G401 (cell line): ENCODE measurements at places on chromosomes 7 and 10. TPM values are rescaled to one million over a fixed set of nuclear protein-coding genes. Genes with fewer than 3 reads are reported as not detected.

GRCh38 chr10:10479465-10479864 is 538.2 kb upstream of the CELF2 start:
- DNase-seq: no peak

DNA sequence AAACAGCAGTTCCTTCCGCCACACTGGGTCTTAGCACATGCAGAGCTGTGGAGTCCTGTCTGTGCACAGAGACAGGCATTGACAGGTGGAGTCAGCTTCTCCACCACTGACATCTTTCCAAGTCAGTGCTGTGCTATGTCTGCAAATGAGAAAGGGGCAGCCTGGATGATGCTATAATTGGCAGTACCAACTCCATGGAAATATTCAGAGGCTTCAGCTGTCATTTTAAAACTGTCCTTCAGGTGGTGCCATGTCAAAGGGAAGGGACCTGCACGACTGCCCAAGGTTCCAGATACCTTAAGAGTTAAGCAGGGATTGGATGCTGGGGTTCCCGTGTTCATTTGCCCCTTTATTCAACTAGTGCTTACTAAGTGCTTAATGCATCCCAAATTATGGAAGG is 258.0 kb upstream of the PRKCQ start:
- DNase-seq: peak; percentile 19

SPDYE2B gene
- total RNA-seq: not detected in 2 replicates

DNA sequence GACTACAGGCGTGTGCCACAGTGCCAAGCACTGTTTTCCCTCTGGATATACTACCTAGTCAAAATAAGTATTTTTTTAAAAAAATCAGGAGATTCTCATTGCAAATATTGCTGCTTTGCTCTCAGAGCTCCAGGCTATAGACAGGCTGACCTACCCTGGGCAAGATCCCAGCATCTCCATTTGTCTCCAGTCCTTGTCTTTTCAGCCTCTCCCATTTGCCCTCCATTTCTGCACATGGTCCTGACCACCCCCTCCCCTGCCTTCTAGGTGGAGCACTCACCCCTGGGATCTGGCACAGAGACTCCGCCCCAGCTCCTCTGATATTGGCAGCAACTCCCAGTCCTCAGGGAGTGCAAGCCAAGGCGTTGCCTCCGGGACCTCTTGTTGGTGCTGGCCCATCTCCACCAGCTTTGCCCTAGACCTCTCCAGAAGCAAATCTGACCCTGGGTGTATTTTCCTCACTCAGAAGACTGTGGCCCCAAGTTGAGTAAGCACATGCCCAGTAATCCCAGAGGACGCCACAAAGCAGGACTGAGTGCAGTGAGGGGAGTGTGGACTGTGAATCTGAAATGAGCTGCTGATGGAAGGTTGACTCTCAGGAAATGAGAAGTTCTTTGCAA is 120.6 kb downstream of the MTPAP start:
- no peak for DNase-seq

GRCh38 chr10:33655165-33655815 is 320.8 kb upstream of the NRP1 start:
- DNase-seq: no peak

DNA sequence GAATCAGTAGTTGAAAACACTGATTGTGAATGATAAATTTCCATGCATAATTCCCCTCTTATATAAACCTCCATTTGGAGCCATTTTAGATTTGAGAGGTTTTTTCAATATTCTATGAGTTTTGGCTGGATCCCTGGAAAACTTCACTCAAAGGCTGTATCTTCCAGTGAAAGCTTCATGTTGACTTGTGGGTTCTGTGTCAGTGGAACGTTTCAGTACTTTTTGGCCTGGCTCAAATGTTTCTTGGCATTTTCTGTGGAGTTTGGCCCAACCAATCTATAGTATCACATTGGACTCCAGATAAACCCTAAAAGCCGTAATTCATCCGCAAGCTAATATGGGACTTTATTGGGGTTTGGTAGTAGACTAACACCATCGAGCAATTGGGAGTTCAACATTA is 172.6 kb upstream of the PRPS1L1 start:
- no peak for DNase-seq

ENTPD7 gene
- 8.4 and 17.0 TPM in 2 replicates for total RNA-seq

WEE2 gene
- total RNA-seq: not detected in 2 replicates

CRTAC1 gene
- 0.10 TPM in 1 of 2 replicates, not detected in the other for total RNA-seq

- DNase-seq: peak; percentile 33
Observed at GRCh38 chr10:50605269-50605950, 18.3 kb downstream of the SGMS1 start.

- DNase-seq: no peak
Observed at GRCh38 chr10:116779076-116779687, 36.8 kb upstream of the HSPA12A start.

GRCh38 chr7:30278376-30278775 is 6.0 kb upstream of the ZNRF2 start:
- DNase-seq: no peak

GDF10 gene
- total RNA-seq: not detected in 2 replicates

DNA sequence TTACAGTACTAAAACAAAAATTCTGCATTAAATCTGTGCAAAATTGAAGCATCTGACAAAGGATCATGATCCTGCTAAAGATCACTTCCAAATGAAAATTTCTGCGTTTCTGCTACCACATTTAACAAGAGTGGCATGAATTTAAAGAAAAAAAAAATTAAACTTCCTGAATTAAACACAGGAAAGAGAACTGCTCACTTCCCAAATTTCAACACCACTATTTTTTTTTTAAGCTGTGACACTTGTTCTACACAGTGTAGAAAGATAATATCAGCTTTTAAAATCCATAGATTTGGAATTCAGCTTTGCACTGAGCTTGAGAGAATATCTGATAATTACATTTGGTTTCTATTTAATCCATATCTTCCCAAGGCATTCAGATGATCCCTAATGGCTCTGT is 73.6 kb downstream of the EPC1 start:
- no peak for DNase-seq

DNA sequence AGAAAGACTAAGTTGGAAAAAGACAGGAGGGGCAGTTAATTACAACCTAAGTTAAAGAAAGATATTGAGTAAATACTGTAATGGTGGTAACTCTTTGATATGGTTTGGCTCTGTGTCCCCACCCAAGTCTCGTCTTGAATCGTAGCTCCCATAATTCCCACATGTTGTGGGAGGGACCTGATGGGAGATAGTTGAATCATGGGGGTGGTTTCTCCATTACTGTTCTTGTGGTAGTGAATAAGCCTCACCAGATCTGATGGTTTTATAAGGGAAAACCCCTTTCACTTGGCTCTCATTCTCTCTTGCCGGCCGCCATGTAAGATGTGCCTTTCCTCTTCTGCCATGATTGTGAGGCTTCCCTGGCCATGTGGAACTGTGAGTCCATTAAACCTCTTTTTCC is 143.8 kb downstream of the GRK5 start:
- no peak for DNase-seq

DNA sequence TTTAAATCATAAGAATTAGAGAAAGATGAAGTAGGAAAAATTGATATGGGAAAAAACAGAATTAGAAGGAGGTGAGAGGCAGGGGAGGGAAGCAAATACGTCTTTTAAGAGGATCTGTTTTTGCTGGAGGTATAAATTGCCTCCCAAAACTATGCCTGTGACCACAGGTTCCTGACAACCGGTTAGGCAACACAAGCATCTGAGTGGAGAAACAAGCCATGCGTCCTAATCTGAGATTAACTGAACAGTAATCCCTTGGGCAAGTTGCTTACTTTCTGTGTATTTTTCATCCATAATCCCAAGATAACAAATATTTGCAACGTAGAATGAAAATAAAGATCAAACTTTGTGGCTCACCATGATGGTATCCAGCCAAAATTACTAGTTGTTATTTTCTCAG is 149.2 kb downstream of the C1GALT1 start:
- DNase-seq: no peak

GRCh38 chr7:47783456-47784223 is 164.6 kb downstream of the PKD1L1 start:
- peak; percentile 37 for DNase-seq

SFRP5 gene
- not detected in 2 replicates for total RNA-seq

GRCh38 chr7:24936121-24936824 is 43.7 kb downstream of the OSBPL3 start:
- DNase-seq: no peak

CHN2 gene
- total RNA-seq: not detected in 2 replicates

- DNase-seq: no peak
Observed at GRCh38 chr10:104349623-104350126, 4.0 kb upstream of the CFAP58 start.

- DNase-seq: no peak
Observed at GRCh38 chr10:129446183-129446581, 20.9 kb upstream of the MGMT start.

UFSP1 gene
- 2.5 and 3.6 TPM in 2 replicates for total RNA-seq

SDK1 gene
- not detected in 2 replicates for total RNA-seq

DNA sequence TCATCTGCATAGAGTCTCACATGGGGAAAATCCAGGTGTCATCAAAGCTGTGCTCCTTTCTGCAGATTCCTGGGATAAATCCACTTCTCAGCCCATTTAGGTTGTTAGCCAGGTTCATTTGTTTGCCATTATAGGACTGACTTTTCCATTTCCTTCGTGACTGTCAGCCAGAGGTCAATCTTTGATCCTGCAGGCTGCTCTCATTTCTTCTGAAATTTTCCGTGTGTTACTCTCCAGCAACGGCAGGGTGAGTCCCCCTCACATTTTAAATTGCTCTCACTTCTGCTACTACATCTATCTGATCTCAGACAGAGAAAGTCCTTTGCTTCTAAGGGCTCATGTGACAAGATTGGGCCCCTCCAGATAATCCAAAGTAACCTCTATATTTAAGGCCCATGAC is 150.7 kb upstream of the BET1 start:
- DNase-seq: no peak
